ENCODE measurements at places on chromosomes 16 and 17.

GRCh38 chr16:9297437-9298113 lies 206.1 kb downstream of the HAPSTR1 start:
- no peak for DNase-seq

DNA sequence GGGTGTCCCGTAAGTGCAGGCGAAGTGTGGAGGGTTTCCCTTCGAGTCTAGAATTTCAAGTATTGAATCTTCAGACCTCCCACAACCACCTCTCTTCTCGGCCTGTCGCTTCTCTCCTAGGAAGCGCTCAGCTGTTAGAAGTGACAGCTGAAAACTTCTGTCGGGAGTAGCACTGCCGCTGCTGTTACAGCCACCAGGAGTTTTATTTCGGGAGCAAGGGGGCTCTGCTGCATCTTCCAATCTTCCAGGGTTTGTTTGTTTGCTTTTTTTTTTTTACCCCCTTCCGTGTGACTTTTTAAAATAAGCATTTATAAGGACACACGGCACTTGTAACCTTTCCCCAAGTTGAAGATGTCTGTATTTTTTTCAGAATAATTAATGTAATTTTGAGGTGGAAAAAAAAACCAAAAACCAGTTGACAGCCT lies 767 bp downstream of the RPS6KB1 start:
- DNase-seq = peak; percentile 38

DNA sequence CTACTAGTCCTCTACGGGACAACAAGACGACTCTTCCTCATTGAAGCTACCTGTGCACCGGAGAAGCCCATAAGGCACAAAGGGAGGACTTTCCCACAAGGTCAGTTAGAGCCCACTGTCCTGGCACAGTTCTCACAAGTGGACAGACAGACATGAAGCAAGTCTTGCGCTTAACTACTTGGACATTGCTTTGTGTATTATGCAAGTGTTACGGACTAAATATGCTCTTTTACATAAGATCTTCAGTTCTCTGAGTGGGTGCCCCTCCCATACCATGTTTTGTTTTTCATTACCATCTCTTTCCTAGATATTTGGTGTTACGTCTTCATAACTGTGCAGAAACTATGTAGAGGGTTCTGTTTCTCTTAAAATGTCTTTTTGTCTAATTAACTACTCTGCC lies 18.1 kb downstream of the ANKRD40CL start:
- no peak for DNase-seq

DNA sequence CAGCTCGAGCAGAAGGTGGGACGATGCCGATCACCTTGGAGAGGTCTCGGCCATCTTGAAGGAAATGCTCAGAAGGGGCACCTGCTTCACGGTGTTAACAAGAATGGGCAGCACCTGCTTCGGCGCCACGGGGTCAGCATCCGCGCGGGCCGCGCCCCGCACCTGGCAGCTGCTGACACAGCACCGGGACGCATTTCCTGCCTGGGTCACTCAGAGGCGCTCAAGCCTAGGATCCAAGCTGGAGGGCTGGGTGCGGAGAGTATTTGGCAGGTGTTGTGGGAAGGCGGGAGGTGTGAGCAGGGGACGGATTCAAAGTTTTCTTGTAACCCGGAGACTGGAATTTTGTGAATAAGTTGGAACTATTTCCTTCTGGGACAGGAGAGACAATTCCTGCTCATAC lies 39.3 kb upstream of the AKTIP start:
- no peak for DNase-seq

- no peak for DNase-seq
Measured at GRCh38 chr17:65670667-65671371, 109.4 kb upstream of the AXIN2 start.

DNA sequence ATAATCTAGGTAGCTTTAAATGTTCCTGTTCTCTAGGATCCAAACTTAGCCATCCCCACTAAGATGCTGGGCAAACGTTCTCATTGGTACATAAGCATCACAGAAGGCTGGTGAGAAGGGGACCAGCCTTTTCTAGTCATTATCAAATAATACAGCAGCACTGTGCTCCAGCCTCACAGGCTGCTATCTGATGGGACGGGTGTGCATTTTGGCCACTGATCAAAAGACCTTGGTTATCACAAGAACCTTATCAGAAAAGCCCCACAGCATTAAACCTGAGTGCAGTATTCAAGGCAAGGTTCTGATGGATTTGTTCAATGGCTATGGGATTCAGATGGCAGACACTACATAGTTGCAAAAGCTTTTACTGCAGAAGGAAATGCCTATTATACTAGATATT lies 19.1 kb upstream of the KPNB1 start:
- no peak for DNase-seq

Data from fibroblast of villous mesenchyme (primary cell).